ENCODE measurements at places on chromosomes 3 and 15. TPM values are rescaled to one million over a fixed set of nuclear protein-coding genes. Genes with fewer than 3 reads are reported as not detected.
A peak's percentile ranks its signal among the peaks of the same experiment; 100 is the strongest.

- DNase-seq = no peak
Measured at GRCh38 chr3:142633073-142633472, 36.9 kb downstream of the PLS1 start.

- DNase-seq = no peak
Measured at GRCh38 chr3:49199239-49199899, 28.0 kb downstream of the KLHDC8B start.

Gene CCNB2
- total RNA-seq = 65.2 TPM

DNA sequence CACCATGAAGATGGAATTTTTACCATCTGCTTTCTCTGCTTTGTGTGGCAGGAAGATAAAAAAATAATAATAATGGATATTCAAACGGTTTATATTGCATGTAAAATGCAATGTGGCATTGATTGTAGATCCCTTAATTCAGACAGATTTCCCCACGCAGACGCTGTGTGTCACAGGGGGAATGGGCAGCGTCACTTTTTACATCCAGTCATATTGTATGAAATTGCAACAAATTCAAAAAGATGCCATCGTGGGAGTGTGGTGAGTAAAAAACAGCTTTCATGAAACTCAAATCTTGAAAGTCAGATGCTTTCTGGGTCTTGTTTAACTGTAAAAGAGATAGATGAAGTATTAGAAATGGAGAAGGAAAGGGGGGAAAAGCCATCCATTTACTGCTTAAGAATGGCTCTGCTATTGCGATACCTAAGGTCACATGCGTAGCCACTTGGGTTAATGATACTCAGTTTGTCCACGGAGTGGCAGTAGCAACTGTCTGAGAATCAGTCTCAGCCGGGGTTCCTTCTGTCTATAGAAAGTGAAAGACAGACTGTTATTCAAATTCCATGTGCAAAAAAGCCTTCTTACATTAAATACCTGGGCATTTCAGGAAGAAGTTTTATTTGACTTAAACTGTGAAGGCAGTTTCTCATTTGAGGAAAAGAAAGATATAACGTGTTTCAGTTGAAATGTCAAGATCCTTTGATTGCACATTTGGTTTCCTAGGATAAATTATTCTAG is 28.5 kb downstream of the BTD start:
- DNase-seq = peak; percentile 94

DNA sequence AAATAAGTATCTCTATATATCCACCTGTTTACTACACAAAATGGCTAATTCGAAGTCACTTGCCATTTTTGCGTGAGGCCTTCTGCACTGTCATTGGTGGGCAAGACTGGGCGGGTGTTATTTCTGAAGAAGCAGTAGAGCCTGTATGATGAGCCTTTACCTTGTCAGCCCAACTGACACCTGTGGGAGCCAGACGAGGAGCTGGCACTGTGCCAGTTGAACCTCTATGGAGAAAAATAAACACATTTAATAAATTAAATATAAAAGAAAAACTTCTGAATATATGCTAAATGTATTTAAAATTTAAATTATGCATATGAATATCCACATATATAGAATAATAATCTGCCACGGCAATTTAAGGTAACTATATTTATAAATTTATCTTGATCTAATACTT is 109.9 kb downstream of the SCAPER start:
- no peak for DNase-seq

Gene C3orf70
- not detected for total RNA-seq

GRCh38 chr15:73930790-73931281 is 4.6 kb downstream of the LOXL1 start:
- no peak for DNase-seq

Gene TLR9
- total RNA-seq = 26.5 TPM

Gene MAP6D1
- 10.8 TPM for total RNA-seq

DNA sequence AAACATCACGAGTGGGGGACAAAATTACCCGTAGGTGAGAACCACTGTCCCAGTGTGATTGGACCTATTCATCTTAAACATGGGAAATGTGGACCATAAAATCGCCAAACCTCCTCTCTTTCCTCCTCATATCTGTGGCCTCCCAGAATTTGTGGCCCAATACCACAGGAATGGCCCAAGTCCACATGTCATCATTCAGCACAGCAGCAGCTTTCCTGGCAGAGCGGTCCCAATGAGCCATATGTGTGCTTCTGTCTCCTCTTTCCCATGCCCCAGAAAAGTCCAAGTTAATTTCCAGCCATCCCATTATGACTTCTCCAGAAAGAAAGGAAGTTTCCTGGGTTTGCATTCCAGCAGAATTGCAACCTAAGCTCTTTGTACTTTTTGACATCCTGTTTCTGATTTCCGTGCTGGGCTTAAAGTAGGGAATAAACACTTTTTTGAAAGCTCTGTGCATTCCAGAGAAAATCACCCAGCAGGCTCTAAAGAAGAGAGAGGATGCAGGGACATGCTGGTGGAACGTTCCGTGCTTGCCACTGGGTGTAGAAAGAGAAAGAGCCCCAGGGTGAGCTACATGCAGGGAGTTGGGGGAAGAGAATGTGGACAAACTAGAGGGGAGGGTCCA is 259.4 kb upstream of the PROK2 start:
- DNase-seq = no peak

Gene SH2D7
- total RNA-seq = not detected

DNA sequence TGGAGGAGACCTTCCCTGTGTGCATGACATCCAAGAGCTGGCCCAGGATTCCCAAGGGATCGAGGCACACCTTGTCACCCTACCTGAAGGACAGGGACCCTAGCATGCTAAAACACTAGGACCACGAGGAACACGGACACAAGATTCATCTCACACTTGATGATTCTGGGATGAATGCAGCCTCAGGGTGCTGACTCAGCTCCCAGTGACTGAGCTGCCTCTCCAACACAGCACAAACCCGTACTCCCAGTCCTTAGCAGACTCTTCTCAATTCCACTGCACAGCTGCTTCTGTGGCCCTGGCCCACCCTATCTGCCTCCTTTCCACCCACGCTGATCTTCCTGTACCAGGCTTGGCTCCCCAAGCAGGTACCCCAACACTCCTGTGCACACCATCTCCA is 9.1 kb upstream of the OXTR start:
- no peak for DNase-seq

DNA sequence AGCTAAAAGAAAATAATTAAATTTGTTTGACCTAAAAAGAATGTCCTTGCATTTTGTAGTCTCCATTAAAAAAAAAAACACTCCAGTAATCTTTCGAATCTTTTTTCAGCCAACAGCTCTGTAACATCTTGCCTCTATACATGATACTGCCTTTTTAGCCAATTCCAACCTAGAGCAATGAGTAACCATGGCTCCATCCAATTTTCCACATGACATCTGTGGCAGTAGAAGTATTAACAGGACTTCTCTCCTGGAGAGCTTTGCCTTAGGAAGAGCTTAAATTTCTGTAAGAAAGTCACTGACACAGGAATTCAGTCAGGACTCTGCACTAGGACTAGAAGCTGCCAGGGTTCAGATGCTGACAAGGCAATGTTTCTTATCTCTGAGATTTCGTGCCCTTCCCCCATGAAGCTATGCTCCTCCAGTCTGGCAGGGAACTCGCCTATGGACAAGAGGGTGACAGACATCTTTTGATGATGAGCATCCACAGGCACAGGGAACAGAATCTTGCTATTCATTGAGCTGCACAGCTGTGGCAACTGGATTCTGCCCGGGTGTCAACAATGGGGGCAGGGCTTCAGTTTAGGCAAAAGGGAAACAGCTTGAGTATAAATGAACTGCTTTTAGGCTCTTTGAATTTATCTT is 81.8 kb downstream of the ALCAM start:
- no peak for DNase-seq

Gene CADPS
- 0.76 TPM for total RNA-seq

GRCh38 chr3:170506556-170506955 is 79.3 kb downstream of the SLC7A14 start:
- no peak for DNase-seq

GRCh38 chr3:185744997-185745843 is 79.6 kb downstream of the IGF2BP2 start:
- DNase-seq = no peak

- DNase-seq = no peak
Measured at GRCh38 chr15:39598186-39598850, 17.4 kb downstream of the THBS1 start.
